ENCODE measurements at places on chromosomes 2 and 18.

DNA sequence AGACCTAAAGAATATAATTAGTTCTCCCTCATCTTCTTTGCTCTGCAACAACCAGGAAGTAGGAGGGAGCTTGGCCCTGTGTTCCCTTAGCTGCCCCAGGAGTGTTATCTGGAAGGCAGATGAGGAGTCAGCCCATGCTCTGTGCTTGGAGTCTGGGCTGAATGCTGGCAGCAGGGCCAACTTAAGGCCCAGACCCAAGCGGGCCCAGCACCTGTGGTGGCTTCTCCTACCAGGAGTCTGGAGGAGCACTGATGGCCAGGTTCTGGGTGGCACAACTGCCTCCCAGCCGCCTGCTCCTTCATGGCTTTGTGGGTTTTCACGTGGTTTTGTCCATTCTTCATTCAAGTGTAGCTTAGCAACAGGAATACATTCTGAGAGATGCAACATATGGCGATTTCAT is 1910.7 kb upstream of the LRRTM1 start:
- no peak for DNase-seq

- no peak for DNase-seq
These were observed 48.0 kb downstream of the CDC42EP3 start for GRCh38 chr2:37623406-37623805.

DNA sequence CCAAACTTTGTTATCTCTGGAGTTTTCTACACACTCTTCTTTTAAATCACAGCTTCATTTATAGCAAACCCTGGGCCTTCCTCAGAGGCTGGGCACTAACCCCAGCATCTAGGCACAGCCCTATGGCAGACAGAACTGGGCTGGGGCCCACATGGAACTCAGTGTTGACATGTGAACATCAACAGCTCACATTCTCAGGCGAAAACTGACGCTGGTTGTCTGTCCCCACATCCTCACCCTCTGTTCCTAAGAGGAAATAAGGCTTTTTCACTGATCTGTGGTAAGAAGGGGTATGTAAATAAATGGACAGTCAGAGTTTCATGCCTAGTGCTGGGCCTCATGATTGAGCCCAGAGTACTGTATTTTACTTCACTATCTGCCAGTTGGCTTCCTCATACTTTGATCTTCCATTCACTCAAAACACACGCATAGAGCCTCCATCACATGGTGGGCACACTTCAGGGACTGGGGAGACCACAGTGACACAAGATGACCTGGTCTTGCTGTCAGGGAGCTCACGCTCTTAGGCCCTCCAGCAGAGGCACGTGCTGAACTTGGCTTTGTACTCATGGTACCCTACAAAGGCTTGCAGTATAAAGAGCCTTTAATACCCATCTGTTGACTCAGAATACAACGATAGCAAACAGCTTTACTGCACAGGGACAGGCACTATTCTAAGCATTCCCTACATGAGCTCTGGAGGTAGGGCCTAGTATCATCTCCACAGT is 43.0 kb downstream of the EFEMP1 start:
- no peak for DNase-seq

DNA sequence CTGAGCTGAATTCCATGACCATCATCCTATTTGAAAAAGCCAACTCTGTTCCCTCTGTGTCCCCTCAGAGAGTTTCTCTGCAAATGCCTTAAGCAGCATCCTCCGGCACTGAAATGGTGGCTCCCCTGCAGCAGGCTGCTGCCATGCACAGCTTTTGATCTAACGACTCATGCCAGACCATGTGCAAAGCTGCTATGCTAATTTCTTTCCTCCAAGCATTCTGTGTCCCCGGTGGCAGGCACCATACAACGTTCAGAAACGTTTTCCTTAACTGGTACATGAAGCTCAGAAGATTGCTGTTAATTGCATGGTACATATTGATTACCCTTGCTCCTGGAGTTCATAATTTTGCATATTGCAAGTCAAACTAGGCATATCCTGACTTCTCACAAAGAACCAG is 336.8 kb downstream of the RBM43 start:
- no peak for DNase-seq

GRCh38 chr2:217685255-217685605 is 317.6 kb downstream of the TNS1 start:
- no peak for DNase-seq

GRCh38 chr18:53906681-53907080 is 317.8 kb downstream of the MBD2 start:
- no peak for DNase-seq

DNA sequence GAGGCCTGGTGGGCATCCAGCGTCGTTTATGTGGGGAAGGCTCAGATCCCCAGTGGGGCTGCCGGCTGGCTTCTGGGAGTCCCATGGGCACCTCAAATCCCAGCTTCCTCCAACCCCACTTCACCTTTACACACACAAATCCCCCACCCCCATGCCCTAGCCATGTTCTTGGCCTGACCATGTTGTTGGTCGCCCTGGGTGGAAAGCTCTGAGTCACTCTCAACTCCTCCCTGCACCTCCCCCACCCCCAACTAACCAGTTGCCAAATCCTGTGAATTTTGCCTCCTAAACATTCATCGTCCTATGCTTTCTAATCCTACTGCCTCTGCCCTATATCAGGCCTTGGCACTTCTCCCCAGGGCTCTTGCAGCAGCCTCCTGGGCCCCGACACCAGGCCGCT is 6.4 kb downstream of the TNS1 start:
- no peak for DNase-seq

DNA sequence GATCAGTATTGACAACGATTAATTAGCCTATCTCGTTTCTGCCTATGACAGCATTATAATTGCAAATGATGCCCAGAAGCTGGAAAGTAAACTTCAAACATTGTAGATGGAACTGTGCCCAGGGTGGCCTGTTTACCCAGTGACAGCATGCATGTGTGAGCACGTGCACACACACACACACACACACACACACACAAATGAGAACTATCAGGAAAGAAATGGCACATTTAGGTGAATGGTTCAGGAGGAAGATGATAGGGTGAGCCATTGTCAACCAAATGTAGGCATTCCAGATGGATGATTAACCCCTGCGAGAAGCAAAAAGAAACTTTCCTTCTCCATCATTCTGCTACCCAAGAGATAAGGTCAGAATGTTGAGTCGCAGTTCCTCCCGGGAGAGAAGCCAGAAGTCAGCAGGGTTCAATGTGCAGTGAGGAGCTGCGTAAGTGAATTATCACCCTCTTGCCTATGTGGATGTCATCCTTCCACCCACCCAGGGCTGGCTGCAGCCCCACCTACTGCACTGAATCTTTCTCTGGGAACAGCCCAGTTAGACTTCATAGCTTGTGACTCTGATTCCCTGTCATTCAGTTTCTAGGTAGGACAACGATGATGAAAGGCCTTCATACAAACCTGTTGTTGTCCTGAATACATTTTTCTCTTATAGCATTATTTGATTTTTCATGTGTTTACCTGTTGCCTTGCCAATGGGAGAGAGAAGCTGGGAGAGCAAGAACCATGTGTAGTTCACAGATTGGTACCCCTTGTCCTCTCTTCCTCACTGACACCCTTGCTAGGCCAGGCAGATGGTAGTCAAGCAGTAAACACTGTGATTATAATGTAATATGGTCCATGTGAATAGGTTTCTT is 3.5 kb upstream of the APOB start:
- DNase-seq: no peak

GRCh38 chr2:238631491-238632180 is 204.9 kb downstream of the ASB1 start:
- no peak for DNase-seq

Measured in H54 (cell line).